ENCODE measurements at places on chromosomes 7 and 10. TPM values are rescaled to one million over a fixed set of nuclear protein-coding genes. Genes with fewer than 3 reads are reported as not detected.

The TCAF2 gene
- 9.7 TPM for total RNA-seq

GRCh38 chr10:35259769-35260397 is 76.4 kb upstream of the CCNY start:
- DNase-seq = peak; percentile 99
- H3K27ac ChIP-seq = peak overlapping the region; percentile 17
- H3K27me3 ChIP-seq = no peaks in the 10 kb centered on the region
- no peaks in the 10 kb centered on the region for H3K36me3 ChIP-seq
- peaks cover 10% of the 10 kb centered on the region for H3K4me1 ChIP-seq

- no peaks in the 10 kb centered on the region for H3K36me3 ChIP-seq
- no peak for DNase-seq
- H3K4me3 ChIP-seq = no peak overlapping the region
- no peak overlapping the region for H3K27ac ChIP-seq
- H3K4me1 ChIP-seq = no peaks in the 10 kb centered on the region
Measured at GRCh38 chr10:98096731-98097130, 37.7 kb upstream of the R3HCC1L start.

GRCh38 chr10:88342733-88343310 is 240.3 kb downstream of the RNLS start:
- DNase-seq = no peak
- H3K4me1 ChIP-seq = no peaks in the 10 kb centered on the region
- H3K27me3 ChIP-seq = no peaks in the 10 kb centered on the region

DNA sequence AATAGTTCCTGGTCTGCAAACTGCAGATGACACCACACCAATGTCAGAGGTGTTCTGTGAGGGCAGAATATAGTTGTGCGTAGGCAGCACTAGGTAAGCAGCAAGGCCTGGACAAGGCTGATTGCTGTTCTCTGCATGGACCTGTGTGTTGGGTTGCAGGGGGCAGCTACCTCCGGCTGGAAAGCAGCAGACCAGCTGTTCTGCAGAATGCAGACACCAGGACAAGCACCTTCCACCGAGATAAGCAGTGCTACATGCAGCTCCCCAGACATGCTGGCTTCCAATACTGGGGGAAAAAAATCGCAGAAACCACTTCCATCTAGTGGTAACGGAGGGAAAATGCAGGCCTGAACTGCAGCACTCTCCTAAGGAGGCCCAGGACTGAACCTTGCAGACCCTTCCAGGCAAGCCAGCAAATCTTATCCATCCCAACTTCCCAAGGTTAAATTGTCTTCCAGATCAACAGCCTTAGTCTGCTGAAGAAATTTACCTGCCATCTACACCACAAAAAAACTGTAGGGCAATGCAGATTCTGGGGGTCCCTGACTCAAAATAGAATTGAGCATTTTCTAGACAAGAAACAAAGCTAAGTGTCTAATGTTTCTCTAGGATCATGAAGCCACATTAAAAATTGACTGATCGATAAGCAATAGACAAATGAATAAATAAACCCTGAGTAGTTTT is 50.5 kb upstream of the COBL start:
- peak; percentile 75 for DNase-seq
- no peaks in the 10 kb centered on the region for H3K4me1 ChIP-seq

- no peak overlapping the region for H3K27ac ChIP-seq
- peaks cover 11% of the 10 kb centered on the region for H3K27me3 ChIP-seq
- H3K4me3 ChIP-seq = no peak overlapping the region
- DNase-seq = peak; percentile 12
Measured at GRCh38 chr7:78760620-78761355, 692.7 kb downstream of the MAGI2 start.

DNA sequence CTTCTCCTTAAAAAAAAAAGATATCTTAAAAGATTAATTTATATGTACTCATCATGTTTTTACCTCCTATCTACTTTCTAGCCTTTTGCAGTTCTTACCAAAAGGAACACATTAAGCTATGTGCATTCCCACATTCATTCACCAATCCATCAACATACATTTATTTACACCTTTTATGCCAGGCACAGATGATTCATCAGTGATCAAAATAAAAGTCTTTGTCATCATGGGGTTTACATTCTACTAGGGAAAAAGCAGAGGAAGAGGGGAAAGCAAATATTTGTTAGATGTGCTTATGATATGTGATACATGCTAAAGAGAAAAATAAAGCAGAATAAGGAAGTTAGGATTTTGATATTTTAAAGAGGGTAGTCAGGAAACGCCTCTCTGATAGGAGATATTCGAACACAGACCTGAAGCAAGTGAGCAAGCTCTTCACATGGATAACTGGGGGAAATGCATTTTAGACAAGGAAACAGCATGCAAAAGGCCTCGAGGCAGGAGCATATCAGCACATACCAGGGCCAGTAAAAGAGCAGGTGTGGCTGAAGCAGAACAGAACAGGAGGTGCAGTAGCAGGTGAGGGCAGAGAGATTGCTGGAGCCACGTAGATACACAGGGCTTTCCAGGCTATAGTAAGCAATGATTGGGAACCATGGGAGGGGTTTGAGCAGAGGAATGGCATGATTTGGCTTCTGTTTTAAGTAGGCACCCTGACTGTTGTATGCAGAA is 67.4 kb downstream of the REEP3 start:
- H3K4me3 ChIP-seq = peak overlapping the region; percentile 2
- H3K27me3 ChIP-seq = no peaks in the 10 kb centered on the region
- peak; percentile 93 for DNase-seq
- H3K36me3 ChIP-seq = no peaks in the 10 kb centered on the region

DNA sequence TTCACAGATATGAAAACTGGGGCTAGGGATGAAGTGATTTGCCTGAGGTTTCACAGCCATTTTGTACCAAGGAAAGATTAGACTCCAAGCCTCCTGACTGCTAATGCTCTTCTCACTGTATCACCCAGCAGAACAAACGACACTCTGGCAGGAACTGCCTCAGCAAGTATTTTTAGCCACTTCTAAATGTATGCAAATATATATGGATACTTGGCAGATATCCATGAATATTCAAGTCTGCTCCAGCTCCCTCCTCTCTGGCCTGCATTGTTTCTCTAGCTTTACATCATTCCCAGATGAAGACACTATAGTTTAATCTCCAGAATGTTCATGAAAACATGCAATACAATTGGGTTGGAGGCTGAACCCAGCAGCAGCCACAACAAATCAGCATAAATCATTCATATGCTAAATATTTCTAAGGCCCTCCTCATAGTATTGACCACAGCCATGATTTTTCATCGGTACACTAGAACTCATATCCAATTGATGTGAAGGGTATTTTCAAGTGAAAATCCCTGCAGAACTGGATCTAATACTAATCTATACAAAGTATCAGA is 65.5 kb downstream of the HPSE2 start:
- no peak for DNase-seq
- no peaks in the 10 kb centered on the region for H3K4me1 ChIP-seq
- H3K36me3 ChIP-seq = no peaks in the 10 kb centered on the region

GRCh38 chr7:110386913-110387312 is 704.0 kb upstream of the LRRN3 start:
- peaks cover 21% of the 10 kb centered on the region for H3K4me1 ChIP-seq
- H3K36me3 ChIP-seq = no peaks in the 10 kb centered on the region
- DNase-seq = peak; percentile 85
- H3K4me3 ChIP-seq = no peak overlapping the region

The AKR1D1 gene
- total RNA-seq = not detected

The DDC gene
- not detected for total RNA-seq

GRCh38 chr10:72887043-72887442 is 6.5 kb upstream of the OIT3 start:
- H3K27ac ChIP-seq = no peak overlapping the region
- no peak for DNase-seq
- H3K27me3 ChIP-seq = peaks cover 56% of the 10 kb centered on the region
- H3K4me3 ChIP-seq = no peak overlapping the region
- H3K36me3 ChIP-seq = no peaks in the 10 kb centered on the region
- H3K4me1 ChIP-seq = peaks cover 6% of the 10 kb centered on the region

The LRRD1 gene
- not detected for total RNA-seq

DNA sequence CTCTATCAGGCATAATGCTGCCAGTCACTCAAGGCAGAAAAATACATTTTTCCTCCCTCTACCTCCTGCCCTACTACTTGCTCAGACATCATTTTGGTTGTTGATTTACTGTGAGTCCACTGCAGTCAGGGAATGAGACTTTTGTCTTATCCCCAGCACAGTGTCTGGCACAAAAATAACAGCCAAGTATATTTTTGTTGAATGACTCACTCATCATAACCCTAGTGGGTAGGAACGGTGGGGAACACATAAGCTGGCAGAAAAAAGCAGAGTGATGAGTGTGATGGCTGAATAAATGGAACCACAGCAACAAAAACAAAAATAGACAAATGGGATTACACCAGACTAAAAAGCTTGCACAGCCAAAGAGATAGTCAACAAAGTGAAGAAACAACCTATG is 65.8 kb upstream of the LAMB4 start:
- no peak overlapping the region for H3K27ac ChIP-seq
- H3K27me3 ChIP-seq = no peaks in the 10 kb centered on the region
- no peak for DNase-seq
- no peaks in the 10 kb centered on the region for H3K36me3 ChIP-seq

DNA sequence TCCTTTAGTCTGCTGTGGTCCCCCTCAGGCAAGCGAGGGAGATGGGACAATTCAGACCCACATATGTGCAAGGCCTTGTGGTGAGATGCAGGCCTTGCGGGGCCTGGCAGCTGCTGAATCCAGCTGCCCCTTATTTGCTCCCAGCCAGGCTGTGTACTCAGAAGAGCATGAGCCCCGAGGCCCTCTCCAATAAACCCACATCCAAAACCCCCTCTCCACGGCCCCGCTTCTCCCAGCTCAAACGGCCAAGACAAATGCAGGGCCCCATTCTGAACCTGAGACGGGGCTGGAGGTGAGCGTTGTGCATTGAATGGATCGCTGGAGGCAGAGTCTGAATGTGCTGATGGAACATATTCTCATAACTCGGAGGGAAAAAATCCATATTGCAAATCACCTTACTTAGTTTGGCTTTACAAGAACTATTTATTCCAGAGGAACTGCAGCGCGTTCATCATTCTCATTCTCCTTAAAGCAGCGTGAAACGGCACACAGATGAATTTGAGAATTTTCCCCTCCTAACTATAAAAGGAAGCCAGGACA is 169.2 kb upstream of the LYZL2 start:
- no peak for DNase-seq
- H3K36me3 ChIP-seq = no peaks in the 10 kb centered on the region
- H3K4me1 ChIP-seq = no peaks in the 10 kb centered on the region
- no peak overlapping the region for H3K27ac ChIP-seq
- H3K27me3 ChIP-seq = no peaks in the 10 kb centered on the region
- no peak overlapping the region for H3K4me3 ChIP-seq

The STEAP2 gene
- 4.7 TPM for total RNA-seq

Measured in PC-3 (cell line).